ENCODE measurements at places on chromosomes 16 and 17.
A peak's percentile ranks its signal among the peaks of the same experiment; 100 is the strongest.

DNA sequence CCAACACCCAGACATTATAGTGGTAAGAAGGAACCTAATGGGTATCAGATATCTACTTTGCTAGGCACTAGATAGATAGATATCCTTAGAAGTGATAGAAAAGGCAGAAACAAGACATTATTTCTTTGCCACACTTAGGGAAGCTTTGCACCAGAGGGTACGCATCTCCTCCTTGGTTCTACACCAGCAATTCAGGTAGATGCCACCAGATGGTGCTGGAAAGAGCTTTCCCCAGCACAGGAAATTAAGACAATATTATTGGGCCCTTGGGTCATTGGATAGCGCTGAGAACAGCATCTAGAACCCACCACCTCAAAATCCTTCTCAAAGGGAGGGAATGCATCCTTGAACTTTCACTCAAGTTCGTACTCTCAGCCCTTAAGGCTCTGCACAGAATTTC lies 173.8 kb upstream of the CCL2 start:
- no peak for DNase-seq

DNA sequence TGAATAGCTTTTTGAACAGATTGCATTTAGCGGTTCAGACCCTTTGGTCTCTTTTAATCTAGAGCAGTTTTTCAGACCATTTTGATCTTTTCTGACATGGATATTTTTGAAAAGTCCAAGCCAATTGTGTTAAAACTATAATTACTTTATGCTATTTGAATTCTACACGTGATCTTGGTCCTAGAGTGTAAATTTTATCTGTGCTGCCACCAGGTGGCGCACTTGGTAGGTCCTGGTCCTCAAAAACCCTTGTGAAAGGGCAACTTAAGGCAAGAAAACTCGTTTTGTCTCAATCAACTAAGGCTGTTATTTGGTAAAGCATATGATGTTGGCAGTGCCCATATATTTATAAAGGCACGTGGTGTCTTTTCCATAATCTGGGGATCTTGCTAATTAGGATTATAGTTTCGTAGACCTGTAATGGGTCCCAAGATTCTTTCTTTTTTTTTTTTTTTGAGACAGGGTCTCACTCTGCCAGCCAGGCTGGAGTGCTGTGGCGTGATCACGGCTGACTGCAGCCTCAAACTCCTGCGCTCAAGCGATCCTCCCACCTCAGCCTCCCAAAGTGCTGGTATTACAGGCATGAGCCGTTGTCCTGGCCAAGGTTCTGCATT lies 43.9 kb upstream of the TEX2 start:
- DNase-seq = peak; percentile 71

DNA sequence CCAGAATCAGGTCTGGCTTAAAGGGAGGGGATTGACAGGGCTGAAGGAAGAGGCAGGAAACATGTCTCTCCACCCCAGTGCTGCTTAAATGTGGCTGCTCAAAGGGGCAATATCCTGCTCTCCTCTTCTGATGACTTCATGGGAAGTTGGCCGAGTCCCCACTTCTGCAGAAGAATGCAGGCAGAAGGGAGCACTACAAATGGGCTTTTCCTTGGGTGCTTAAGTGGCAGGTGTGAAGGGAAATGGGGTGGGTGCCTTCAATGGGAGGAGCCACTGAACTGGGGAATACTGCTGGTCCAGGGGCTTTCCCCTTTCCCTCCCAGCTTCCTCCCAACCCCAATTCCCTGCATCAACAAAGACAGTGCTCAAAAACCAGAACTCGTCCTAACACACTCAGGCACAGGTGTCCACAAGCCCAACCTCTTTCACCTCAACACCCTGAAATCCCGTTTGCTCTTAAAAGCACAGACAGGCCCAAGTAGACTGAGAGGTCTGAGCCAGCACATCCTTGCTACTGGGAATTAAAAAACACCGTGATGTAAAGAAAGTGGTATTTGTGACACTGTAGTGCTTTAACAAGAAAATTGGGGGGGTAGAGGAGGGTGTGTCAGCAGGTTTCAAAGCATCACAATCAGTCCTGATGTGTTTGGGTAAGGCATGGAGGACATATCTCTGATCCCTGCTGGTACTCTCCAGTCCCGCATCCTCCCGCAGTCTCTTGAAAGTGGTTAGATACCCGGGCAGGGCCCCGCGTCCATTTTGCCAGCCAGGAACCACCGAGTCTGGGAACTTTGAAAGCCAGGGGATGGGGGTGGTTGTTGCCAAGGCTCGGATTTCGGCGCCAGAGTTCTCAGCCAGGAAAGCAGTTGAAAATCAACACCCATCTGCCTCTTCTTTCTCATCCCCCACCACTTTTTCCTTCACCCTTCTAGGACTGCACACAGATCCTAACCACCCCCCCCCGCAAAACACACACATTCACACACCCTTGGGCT lies 1.6 kb downstream of the CA10 start:
- no peak for DNase-seq

GRCh38 chr16:4390266-4391260 lies 18.9 kb downstream of the VASN start:
- no peak for DNase-seq

DNA sequence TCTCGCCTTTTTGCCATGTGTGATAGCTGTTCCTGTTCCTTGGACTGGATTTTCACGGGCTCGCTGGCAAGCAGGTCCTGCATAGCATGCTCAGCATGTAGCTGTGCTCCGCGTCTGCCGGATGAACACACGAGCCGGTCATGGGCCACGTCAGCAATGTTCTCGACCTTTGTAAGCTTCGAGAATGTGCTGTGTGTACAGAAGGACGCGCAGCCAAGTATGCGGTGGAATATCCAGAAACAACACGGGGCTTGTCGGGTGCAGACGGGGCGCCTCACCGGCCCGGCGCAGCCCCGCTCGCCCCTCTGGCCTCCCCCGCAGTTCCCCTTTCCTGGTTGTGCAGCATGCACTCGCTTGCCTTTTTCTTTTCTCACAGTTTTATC lies 42.2 kb downstream of the RPTOR start:
- DNase-seq = no peak
